Brain microvascular endothelial cell (primary cell): ENCODE measurements at places on chromosomes 11 and 22.
A peak's percentile ranks its signal among the peaks of the same experiment; 100 is the strongest.

GRCh38 chr22:23205339-23206049 lies 25.2 kb downstream of the BCR start:
- no peak for DNase-seq

- no peak for DNase-seq
These were observed 77.2 kb upstream of the ZBED5 start for GRCh38 chr11:10935015-10935559.

GRCh38 chr11:61327669-61328071 lies 5.2 kb downstream of the DDB1 start:
- DNase-seq, result no peak

GRCh38 chr22:26382782-26383181 lies 46.3 kb upstream of the ASPHD2 start:
- no peak for DNase-seq

GRCh38 chr11:71294846-71295600 lies 42.6 kb upstream of the SHANK2 start:
- DNase-seq, result no peak

DNA sequence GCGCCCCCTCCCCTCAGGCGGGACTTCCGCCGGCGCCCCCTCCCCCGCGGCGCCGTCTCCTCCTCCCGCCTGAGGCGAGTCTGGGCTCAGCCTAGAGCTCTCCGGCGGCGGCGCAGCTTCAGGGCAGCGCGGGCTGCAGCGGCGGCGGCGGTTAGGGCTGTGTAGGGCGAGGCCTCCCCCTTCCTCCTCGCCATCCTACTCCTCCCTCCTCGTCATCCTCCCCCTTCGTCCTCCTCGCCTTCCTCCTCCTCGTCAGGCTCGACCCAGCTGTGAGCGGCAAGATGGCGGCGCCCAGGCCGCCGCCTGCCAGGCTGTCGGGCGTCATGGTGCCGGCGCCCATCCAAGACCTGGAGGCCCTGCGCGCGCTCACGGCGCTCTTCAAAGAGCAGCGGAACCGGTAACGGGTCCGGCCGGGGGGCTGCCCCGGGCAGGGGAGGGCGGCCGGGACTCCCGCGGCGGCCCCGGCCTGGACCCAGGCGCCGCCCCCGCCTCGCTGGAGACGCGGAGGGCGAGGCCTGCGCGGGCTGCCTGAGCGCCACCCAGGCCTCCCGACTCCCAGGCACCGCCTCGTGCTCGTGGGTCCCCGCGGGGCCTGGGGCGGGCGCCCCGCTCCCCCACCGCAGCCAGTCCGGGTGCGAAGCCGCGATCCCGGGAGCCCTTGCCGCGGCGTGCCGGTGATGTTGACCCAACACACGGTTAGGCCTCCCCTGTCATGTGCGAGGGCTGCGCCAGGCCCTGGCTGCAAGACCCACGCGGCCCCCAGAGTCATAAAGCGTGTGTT lies at the start of gene ATXN10:
TSS of gene ATXN10 (plus strand) at position 52 of the 781 bp plus-strand sequence. CDS start at position 282, 230 bp downstream.
- peak; percentile 37 for DNase-seq
